ENCODE measurements at places on chromosomes 3 and 15. TPM values are rescaled to one million over a fixed set of nuclear protein-coding genes. Genes with fewer than 3 reads are reported as not detected.

ARNT2 gene
- total RNA-seq: 20.2 TPM

DNA sequence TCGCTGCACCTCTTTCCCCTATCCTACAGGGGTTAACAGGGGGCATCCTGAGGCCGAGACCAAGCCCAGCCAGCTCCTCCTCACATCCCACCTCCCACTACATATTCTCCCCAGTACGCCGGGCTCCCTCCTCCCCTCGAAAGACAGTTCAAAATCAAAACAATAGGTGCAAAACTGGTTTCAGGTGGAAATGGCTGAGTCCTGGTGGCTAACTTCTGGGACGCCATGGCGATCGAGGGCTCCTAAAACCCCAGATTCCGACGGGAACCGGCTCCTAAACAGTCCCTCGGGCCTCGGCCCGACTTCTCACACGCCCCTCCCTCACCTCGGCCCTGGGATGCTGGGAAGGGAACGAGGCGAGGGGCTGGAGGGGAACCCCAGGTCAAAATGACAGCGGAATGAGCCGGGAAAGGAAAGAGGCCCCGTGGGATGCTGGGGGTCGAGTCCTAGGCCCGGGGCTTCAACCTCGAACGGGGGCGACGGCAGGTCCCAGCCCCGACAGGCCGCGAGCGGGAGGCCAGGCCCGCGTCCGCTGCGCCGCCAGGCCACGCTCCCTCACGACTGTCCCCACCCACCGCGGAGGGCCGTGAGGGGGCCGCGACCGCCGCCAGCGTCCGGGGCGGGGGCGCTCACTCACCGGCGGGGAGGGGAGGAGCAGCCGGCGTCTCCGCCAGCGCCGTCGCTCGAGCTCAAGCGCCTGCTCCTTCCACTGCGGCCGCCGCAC, 492 bp downstream of the TMCC1 start:
- peaks cover 8% of the 10 kb centered on the region for H3K36me3 ChIP-seq
- H3K27me3 ChIP-seq: no peaks in the 10 kb centered on the region
- no peak for DNase-seq
- peak overlapping the region; percentile 95 for H3K4me3 ChIP-seq
- peaks cover 41% of the 10 kb centered on the region for H3K4me1 ChIP-seq

GRCh38 chr3:49771340-49771938, 14.9 kb downstream of the IP6K1 start:
- H3K4me1 ChIP-seq: no peaks in the 10 kb centered on the region
- peak overlapping the region; percentile 43 for H3K27ac ChIP-seq
- H3K27me3 ChIP-seq: no peaks in the 10 kb centered on the region
- no peak for DNase-seq
- H3K36me3 ChIP-seq: peaks cover 4% of the 10 kb centered on the region

GRCh38 chr3:16935781-16936180, 51.0 kb downstream of the PLCL2 start:
- no peaks in the 10 kb centered on the region for H3K36me3 ChIP-seq
- peaks cover 87% of the 10 kb centered on the region for H3K27me3 ChIP-seq
- H3K4me1 ChIP-seq: no peaks in the 10 kb centered on the region
- DNase-seq: no peak
- H3K27ac ChIP-seq: no peak overlapping the region

KLF15 gene
- total RNA-seq: 1.1 TPM

DNA sequence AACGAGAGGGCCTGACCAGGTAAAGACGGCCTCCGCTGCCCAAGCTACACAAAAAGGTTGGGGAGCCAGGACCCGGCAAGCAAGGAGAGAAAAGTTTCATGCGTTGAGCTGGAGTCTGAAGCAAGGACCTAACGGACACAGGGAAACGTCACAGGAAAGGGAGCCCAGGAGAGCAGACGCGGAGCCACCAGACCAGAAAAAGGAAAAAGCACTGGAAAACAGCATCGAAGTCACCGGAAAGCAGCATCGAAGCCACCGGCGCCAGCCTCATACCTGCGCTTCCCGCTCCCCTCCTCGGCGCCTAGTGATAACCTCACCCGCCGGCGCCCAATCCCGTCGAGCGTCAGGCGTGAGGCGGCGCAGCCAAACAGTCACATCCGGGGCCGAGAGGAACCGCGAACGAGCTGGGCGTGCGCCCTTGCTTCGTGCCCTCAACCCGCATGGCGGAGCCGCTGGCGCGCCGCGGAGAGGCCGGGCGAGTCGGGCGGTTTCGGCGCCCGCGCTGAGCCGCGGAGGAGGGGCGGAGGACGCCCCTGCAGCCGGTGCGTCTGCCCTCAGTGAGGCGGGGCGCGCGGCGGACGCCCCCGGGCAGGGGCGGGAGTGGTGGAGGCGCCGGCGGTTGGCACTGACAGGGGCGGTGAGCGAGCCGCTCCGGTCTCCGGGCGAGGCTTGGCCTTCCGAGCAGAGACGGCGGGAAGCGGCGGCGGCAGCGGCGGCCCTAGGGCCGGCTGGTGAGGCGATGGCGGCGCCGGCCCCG, at the start of the genes FBXO45 and WDR53:
Gene FBXO45, plus strand, starts transcription at position 415 of the 757 bp plus-strand sequence. Its CDS starts 325 bp downstream, at position 740.
Gene WDR53, minus strand, starts transcription at position 309 of the 757 bp plus-strand sequence. CDS start 7,079 bp downstream, outside the sequence.
- H3K4me3 ChIP-seq: peak within 1 kb of the TSS; percentile 94
- H3K27me3 ChIP-seq: no peaks in the 10 kb centered on the region
- H3K36me3 ChIP-seq: peaks cover 3% of the 10 kb centered on the region

- H3K27me3 ChIP-seq: peaks cover 27% of the 10 kb centered on the region
- H3K36me3 ChIP-seq: no peaks in the 10 kb centered on the region
- peaks cover 37% of the 10 kb centered on the region for H3K4me1 ChIP-seq
- no peak overlapping the region for H3K4me3 ChIP-seq
Observed at GRCh38 chr15:60090747-60091146, 86.6 kb downstream of the FOXB1 start.

FAH gene
- 40.4 TPM for total RNA-seq

DNA sequence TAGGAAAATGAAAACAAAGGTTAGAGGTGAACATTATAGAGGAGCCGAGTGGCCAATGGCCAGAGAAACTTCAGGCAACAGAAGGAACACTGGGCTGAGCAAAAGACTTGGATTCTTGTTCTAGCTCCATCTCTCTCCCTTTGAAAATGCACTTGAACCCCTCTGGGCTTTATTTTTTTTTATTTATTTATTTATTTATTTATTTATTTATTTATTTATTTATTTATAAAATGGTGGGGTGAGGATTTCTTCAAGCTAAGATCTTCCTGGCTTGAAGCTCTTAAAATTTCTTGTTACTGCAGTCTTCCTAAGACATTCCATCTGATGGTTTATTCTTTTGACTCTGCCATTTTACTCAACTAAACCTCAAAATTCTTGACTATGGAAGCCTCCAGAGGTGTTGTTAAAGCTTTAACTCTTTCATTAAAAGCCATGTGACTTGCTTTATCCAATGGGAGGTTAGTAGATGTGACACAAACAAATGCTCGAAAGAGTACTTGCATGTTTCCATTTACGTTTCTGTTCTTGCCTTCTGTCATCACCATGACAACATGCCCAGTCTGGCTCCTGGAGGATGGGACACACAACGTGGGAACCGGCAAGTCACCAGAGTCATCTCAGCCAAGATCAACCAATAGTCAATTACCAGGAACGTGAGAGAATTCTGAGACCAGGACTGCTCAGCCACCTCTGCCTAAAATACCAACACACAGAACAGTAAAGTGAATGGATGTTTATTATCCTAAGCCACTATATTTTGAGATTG, 325.2 kb upstream of the CTNNB1 start:
- H3K4me1 ChIP-seq: peaks cover 60% of the 10 kb centered on the region
- no peak overlapping the region for H3K4me3 ChIP-seq
- no peaks in the 10 kb centered on the region for H3K36me3 ChIP-seq
- DNase-seq: no peak
- peak overlapping the region; percentile 73 for H3K27ac ChIP-seq

DNA sequence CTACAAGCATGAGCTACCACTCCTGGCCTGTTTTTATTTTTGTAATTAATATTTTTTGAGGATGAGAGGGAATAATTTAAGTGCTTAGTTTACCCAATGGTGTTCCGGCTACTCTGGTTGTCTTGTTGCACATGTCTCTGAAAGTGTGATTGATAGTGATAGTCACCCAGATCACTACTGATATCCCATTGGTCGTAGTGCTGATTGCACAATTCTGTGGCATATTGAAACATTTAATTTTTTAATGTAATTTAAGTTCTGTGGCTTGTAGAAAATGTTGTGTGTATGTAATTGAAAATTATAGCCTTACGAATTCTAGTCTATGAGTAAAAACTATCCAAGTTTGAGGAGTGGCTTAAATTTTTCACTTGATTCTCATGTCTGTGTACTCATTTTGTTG, 11.9 kb downstream of the ARIH2 start:
- H3K27me3 ChIP-seq: no peaks in the 10 kb centered on the region
- H3K4me3 ChIP-seq: no peak overlapping the region
- H3K27ac ChIP-seq: no peak overlapping the region

HRH1 gene
- 0.31 TPM for total RNA-seq

- H3K27ac ChIP-seq: no peak overlapping the region
- no peak overlapping the region for H3K4me3 ChIP-seq
- peaks cover 2% of the 10 kb centered on the region for H3K4me1 ChIP-seq
- DNase-seq: no peak
Observed at GRCh38 chr3:132245552-132246142, 71.6 kb upstream of the ACP3 start.

- no peak for DNase-seq
- no peaks in the 10 kb centered on the region for H3K27me3 ChIP-seq
- H3K4me3 ChIP-seq: no peak overlapping the region
- no peak overlapping the region for H3K27ac ChIP-seq
- no peaks in the 10 kb centered on the region for H3K36me3 ChIP-seq
Observed at GRCh38 chr3:156981005-156981404, 154.9 kb downstream of the LEKR1 start.

DNA sequence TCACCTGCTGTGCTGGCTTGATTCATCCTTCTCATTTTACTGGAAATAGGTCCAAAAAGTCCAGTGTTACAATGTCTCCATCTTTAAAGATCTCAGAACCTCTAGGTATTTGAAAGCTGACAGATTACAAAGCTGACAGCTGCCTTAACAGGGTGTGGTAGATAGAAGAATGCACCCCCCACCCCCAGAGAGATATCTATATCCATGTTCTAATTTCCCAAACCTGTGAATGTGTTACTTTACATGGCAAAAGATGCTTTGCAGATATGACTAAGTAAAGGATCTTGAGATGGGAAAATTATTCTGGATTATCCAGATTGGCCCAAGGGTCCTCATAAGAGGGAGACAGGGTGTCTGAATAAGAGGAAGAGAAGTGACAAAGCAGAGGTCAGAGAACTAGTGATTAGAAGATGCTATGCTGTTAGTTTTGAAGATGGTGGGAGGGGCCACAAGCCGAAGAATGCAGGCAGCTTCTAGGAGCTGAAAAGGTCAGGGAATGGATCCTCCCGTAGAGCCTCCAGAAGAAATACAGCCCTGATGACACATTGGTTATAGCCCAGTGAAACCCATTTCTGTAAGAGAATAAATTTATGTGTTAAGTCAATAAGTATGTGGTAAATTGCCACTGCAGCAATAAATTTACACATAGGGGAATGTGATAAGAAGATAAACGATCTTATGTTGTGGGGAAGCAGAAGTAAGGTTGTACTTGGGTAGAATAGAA, 21.5 kb upstream of the FSTL1 start:
- H3K27me3 ChIP-seq: no peaks in the 10 kb centered on the region
- DNase-seq: no peak
- H3K27ac ChIP-seq: peak overlapping the region; percentile 96
- no peak overlapping the region for H3K4me3 ChIP-seq
- H3K36me3 ChIP-seq: peaks cover 9% of the 10 kb centered on the region

OSTN gene
- 0.75 TPM for total RNA-seq

DNA sequence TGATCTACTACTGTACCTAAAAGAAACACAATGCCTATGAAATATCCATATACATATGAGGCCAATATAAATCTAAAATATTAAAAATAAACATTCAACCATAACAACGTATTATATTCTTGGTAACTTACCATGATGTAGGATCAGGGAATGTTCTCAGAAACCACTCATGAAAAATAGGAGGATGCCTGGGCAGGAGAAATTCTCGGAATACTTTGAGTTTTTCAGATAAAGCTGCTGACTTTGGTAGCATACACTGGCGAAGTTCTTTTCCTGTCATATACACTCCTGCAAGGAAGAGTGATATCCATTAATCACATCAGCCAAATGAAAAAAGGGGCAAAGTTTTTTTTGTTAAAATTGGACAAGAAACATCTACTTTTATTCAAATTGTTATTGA, 11.3 kb upstream of the XRN1 start:
- H3K4me1 ChIP-seq: peaks cover 1% of the 10 kb centered on the region
- DNase-seq: no peak
- no peak overlapping the region for H3K27ac ChIP-seq

GRCh38 chr3:82416830-82417229, 655.4 kb upstream of the GBE1 start:
- no peak overlapping the region for H3K4me3 ChIP-seq
- no peak overlapping the region for H3K27ac ChIP-seq
- H3K27me3 ChIP-seq: peaks cover 6% of the 10 kb centered on the region
- peaks cover 13% of the 10 kb centered on the region for H3K4me1 ChIP-seq
- no peaks in the 10 kb centered on the region for H3K36me3 ChIP-seq

GRCh38 chr15:39285071-39285470, 295.8 kb upstream of the THBS1 start:
- H3K36me3 ChIP-seq: no peaks in the 10 kb centered on the region
- H3K4me3 ChIP-seq: no peak overlapping the region
- H3K27me3 ChIP-seq: no peaks in the 10 kb centered on the region
- peaks cover 39% of the 10 kb centered on the region for H3K4me1 ChIP-seq

MKRN3 gene
- total RNA-seq: 0.22 TPM

- H3K4me1 ChIP-seq: peaks cover 19% of the 10 kb centered on the region
- H3K36me3 ChIP-seq: peaks cover 3% of the 10 kb centered on the region
- H3K27me3 ChIP-seq: no peaks in the 10 kb centered on the region
- DNase-seq: no peak
- H3K27ac ChIP-seq: no peak overlapping the region
Observed at GRCh38 chr3:174776123-174776522, 83.0 kb upstream of the NAALADL2 start.

TMEM40 gene
- total RNA-seq: 8.0 TPM

IGDCC3 gene
- 35.1 TPM for total RNA-seq

PRSS50 gene
- total RNA-seq: 4.8 TPM

DNA sequence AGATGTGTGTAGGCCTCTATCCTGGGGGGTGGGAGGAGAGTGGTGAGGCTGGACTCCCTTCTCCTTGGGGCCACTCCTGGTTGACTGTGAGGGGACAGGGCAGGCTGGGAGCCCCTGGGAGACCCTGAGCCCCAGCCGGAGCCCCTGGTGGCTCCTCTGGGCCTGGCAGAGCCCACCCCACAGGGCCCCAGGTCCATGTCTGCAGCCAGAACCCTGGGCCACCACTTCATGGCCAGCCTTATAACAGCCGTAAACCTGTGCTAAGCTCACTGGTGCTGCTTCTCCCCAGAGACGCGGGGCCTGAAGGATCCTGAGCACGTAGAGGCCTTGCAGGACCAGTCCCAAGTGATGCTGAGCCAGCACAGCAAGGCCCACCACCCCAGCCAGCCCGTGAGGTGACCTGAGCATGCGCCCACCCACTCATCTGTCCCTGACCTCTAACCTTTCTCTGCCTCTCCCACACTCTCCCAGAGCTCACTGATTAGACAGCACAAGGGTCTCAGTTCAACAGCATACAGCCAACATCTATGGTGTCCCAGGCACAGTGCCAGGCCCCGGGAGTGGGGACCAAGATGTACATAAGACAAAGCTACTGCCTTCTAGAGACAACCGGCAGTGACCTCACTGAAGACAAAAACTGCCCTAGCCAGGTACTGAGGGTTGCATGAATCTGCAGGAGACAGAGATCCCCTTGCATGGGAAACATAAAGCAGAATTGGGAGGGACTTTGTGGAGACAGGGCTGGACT, 3.5 kb downstream of the NR2E3 start:
- peaks cover 14% of the 10 kb centered on the region for H3K36me3 ChIP-seq
- no peak overlapping the region for H3K4me3 ChIP-seq
- H3K4me1 ChIP-seq: peaks cover 1% of the 10 kb centered on the region
- no peak for DNase-seq
- no peaks in the 10 kb centered on the region for H3K27me3 ChIP-seq
